Hematopoietic multipotent progenitor cell (in vitro differentiated cells): ENCODE measurements at places on chromosomes 6 and 20.

GRCh38 chr6:157921685-157922367 is 59.8 kb upstream of the SYNJ2 start:
- DNase-seq = no peak

- no peak for DNase-seq
Measured at GRCh38 chr20:54195483-54196472, 12.1 kb upstream of the PFDN4 start.

DNA sequence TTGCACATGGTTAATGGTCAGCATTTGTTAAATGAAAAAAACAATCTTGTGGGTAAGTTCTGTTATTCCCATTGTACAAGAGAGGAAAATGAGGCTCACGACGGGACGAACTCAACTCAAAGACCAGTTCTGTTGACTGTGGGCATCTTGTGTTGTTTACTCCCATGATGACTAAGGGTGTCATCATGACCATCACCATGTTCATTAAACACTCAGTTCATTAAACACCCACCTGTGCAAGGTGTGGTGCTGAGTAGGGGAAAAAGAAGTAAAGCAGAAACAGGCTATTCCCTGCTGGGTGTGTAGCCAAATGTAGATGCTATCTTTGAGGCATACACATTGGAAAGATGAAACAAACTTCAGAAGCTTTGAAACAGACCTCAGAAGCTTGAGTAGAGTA is 4.5 kb downstream of the CHMP4B start:
- no peak for DNase-seq

DNA sequence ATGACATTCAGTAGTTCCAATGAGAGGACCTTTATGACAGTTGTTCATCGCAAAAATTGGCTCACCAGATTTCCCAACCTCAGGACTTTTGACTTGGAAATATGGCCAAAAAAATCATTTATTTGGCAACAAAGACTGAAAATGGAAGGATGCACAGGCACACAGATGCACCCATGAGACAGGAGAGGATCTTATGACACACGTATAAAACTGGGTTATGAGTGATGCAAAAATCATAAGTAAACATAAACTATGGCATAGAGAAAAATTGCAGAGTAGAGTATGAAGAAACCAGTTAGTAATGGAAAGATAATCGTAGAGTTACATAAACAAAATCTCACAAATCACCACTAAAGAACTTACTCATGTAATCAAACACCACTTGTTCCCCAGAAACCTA is 546.9 kb downstream of the ADGRB3 start:
- DNase-seq = no peak

GRCh38 chr6:161631676-161632194 is 357.9 kb upstream of the AGPAT4 start:
- DNase-seq = no peak
